ENCODE measurements at places on chromosomes 5 and 9.

GRCh38 chr5:132807163-132807838, 5.8 kb upstream of the SOWAHA start:
- DNase-seq: peak; percentile 13

DNA sequence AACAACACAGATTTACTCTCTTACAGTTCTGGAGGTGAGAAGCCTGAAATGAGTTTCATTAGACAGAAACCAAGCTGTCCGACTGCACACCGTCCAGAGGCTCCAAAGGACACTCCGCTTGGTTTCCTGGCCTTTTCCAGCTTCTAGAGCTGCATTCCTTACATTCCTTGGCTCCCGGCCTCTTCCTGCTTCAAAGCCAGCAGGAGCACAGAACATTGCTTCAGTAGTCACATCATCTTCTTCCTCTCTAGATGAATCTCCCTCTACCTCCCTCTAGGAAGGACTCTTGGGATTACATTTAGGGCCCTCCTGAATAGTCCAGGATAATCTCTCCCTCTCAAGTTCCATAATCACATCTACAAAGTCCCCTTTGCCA, 213.3 kb downstream of the CDK5RAP2 start:
- no peak for DNase-seq

DNA sequence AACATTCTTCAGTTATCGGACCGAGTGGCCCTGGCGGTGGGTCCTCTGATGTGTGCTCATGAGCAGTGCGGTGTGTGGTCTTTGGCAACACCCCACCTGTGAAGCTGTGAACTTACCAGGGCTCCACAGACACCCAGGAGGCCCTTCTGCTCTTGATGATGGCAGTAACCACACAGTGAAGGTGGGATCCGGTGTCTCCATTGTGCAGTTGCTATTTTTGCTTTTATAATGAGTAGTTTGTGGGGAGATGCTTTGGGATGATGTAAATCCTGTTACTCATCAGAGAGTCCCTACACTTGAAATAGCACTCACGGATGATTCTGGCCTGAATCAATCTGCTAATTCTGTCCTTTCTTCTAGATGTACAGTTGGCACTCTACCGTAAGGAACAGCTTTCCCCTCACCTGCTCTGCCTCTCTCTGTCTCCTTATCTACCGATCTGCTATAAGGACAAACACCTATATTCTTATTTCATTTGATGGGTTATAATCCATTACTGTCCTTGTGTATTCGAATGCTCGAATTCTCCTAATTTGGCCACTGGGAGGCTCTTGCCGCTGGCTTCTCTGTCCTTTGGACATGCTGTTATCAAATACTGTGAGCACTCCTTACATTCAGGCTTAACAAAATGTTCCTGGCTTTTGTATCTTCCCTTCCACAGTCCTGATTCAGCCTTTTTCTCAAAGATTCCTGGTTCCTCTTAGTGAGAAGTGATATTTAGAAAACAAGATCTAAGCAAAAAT, 20.2 kb downstream of the ATPSCKMT start:
- DNase-seq: no peak

DNA sequence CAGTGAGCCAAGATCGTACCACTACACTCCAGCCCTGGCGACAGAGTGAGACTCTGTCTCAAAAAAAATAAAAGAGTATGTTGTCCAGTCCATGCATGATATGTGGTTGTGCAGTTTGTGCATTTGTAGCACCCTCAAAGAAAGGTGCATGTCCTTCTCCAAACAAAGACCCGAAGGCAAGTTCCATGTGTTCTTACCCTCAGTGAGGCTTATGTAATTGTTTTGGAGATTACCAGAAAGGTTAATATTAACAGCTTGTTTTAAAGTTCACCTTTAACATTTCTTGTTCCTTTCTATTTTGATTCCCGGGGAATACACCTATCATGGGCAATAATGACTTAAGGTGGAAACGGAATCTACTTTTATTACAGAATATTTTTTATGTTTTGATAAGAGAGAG, 22.3 kb downstream of the KIAA1191 start:
- DNase-seq: no peak

GRCh38 chr9:19200229-19200628, 30.3 kb upstream of the DENND4C start:
- no peak for DNase-seq

GRCh38 chr5:18252559-18252958, 618.3 kb downstream of the TAF11L14 start:
- DNase-seq: no peak

DNA sequence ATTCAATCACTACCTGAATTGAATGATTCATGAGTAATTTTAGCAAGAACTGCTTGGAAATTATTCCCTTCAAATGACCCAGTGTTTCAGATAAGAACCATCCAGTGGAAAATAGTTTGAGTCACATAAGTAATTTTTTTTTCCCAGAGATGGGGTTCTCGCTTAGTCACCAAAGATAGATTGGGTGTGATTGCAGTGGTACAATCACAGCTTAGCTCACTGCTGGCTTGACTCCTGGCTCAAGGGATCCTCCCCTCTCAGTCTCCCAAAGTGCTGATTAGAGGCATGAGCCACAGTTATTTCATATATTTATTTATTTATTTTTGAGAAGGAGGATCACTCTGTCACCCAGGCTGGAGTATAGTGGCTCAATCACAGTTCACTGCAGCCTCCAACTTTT, 574.5 kb upstream of the ARRDC3 start:
- DNase-seq: no peak

GRCh38 chr9:74066605-74067004, 430.5 kb upstream of the RORB start:
- DNase-seq: no peak

- no peak for DNase-seq
Measured at GRCh38 chr5:128357226-128357625, 180.8 kb downstream of the FBN2 start.

GRCh38 chr9:19127871-19128500, 694 bp upstream of the PLIN2 start:
- peak; percentile 72 for DNase-seq

DNA sequence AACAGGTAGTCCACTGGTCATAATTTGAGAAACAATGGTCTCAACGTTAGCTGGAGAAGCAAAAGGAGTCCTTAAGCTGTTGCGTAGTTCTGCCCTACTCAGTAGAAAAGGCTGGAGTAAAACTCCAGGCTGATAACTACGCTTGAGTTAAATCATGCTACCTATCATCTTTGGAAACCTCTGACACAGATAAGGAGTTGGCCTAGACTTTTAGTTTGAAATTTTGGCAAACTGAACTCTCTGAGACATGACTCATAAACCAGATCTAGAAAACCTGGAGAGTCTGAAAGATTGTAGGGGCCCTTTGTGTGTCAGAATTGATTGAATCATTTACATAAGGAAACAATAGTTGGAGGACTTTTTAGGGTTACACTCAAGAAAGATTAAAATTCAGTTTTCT, 26.3 kb downstream of the NMUR2 start:
- no peak for DNase-seq

DNA sequence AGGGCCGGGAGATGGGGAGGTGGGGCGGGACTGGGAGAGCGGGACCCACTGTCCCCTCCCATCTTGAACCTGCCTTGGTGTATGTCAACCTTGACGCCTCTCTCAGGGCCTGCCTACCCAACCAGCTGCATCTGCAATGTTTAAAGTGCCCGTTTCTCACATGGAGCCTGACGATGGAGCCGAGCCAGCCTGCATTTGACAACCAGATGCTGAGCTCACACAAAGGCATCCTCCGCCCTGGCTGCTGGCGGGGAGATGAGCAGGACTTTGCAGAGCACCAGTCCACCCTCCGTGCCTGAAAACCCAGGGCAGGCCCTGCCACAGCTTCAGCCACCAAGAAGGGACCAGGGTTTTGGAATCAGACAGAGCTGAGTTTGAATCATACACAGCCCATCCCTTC, 141.1 kb upstream of the SMIM23 start:
- DNase-seq: no peak

DNA sequence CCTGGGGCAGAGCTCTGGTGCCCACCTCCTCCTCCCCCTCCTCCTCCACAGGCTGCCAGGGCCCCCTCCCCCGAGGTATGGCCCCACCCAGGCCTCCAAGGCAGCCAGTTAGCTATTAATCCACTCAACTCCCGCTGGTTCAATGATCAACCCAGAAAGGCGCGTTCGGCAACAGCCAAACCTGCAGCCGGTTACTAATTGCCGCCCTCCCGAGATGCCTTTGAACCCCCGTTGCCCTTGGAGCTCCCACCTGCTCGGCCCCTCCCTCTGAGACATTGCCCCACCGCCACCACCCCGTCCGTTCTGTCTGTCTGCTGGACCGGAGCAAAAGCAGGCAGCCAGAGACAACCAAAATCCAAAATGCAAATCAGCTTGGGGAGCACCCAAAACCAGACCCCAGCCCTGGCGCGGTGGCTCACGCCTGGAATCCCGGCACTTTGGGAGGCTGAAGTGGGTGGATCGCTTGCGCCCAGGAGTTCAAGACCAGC, 25.8 kb downstream of the NOTCH1 start:
- no peak for DNase-seq

GRCh38 chr5:178785999-178786398, 55.5 kb upstream of the ZNF354A start:
- DNase-seq: peak; percentile 21

GRCh38 chr9:99013550-99013949, 69.8 kb downstream of the COL15A1 start:
- DNase-seq: no peak

- no peak for DNase-seq
Measured at GRCh38 chr5:73031839-73032238, 76.0 kb downstream of the FCHO2 start.

GRCh38 chr9:591292-591691, 250.2 kb upstream of the DMRT1 start:
- no peak for DNase-seq

DNA sequence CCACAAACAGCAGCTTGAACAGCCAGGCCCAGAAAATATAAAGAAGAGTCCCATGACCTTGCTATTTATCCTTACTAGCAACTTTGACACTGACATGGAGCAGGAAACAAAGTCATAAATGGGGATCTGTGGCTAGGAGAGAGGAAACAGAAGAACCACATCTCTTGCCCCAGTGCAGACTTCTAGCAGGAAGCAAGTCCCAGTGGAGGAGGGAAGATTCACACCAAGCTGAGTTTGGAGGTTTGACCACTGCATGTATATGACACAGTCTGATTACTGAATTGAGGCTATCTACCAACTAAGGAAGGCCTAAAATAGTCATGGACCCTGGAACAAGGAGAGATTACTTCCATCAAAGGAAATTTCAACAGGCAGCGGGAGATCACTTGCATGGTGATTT, 51.4 kb downstream of the CDH6 start:
- DNase-seq: no peak

- no peak for DNase-seq
Measured at GRCh38 chr5:32098291-32098690, 75.8 kb downstream of the GOLPH3 start.

- DNase-seq: no peak
Measured at GRCh38 chr9:112242147-112242804, 67.2 kb upstream of the SUSD1 start.

DNA sequence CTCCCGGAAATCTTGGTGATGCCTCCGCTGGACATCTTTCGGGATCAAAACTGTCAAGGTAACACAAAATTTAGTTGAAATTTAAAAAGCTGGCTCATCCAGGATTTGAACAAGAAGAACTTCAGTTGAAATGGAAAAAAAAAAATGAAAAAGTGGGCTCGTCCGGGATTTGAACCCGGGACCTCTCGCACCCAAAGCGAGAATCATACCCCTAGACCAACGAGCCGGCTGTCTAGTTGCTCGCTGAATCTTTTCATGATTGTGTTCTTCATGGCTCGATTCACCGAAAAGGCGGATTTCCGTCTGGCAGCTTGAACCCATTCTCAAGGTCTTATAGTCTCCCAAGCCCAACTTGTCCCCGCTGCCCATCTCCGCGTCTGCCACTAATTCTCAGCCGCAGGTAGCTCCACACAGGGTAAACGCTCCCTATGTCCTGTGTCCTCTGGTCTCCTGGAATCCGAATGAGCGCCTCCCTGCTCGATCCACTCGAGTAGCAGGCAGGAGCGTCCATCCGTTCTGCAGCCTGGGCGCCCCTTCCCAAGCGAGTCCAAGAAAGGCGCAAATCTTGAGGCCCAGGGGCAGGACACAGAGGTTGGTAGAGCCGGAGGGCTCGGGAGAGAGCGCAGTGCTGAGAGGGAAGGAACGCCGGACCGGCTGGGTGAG, 16.2 kb downstream of the TRIM7 start:
- peak; percentile 92 for DNase-seq

- no peak for DNase-seq
Measured at GRCh38 chr9:124771867-124772679, 962 bp upstream of the NR6A1 start.

DNA sequence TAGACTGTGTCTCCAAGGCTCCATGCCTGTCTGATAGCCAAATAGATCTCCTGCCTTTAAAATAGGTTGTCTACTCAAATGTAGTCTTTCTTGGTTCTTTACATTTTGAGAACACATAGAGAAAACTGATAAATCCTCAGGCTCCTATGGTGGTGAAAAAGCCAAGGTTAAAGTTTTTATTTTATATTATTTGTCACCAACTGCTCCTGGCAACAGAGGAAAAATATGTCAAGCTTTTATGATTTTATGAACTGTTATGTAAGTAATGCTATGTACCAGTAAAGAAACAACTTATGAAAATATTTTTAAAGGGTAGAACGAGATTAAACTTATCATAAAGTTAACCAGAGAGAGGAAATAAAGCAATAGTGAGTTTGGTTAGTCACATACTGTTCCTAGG, 222.8 kb downstream of the NR2F1-AS1 start:
- no peak for DNase-seq

DNA sequence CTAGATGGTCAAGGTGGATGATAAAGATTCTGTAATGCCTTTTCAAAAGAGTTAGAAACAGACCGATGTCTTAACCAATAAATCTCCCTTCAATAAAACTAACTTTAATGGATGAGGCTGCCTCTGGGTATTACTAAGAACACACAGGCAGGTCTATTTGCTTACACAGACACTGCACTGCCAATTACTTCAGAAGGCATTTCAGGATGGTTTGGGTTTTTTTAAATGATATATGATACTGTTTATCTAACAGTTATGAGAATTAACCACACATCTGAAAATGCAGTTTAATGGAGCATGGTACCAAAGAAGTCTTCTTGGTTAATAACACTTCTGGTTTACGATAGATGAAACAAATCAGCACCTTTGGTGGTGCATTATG, 367.9 kb upstream of the GRAMD2B start:
- no peak for DNase-seq

DNA sequence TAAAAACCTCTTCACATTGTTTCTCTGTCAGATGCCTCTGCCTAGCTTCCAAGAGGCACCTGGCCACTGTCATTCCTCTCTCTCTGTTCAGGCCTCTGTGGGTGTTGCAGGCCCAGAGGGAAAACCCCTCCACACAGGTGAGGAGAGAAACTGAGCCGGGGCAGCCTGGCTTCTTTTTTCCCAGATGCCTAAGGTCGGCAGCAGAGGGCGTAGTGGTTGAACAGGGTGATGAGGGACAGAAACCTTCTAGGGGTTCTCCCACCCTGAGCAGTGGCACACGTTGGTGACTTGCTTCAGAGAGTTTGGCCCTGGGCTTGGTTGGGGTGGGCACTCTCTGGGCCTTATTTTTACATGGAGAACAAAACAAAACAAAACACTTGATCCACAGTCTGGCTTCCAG, 12.2 kb downstream of the IL9 start:
- no peak for DNase-seq

DNA sequence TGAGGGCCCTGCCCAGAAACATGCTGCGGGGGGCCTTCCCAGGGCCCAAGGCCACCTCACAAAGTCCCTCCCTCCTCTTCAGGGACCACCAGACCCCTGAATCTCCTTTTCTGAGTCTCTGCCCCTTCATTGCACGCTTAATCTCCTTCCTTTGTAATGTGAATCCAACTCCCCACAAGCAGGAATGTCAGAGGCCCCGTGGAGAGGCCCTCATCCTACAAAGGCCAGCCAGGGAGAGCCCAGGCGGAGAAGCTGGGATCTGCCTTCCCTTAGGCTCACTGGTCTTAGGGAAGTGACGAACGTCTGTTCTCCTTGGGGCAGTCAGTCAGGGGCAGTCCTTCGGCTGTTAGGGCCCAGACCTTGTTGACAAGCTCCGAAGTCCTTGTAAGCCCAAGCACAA, 2.3 kb downstream of the SMIM33 start:
- DNase-seq: no peak

All from sigmoid colon (tissue), 7 donors.